ENCODE measurements at places on chromosomes 7 and 10.
A peak's percentile ranks its signal among the peaks of the same experiment; 100 is the strongest.

GRCh38 chr10:93062514-93063143 is 2.0 kb downstream of the CYP26C1 start:
- peak; percentile 48 for DNase-seq

GRCh38 chr10:95336702-95337101 is 45.9 kb upstream of the PDLIM1 start:
- DNase-seq, result no peak

GRCh38 chr7:94509887-94510581 is 425 bp downstream of the CASD1 start:
- DNase-seq, result peak; percentile 65

- DNase-seq, result no peak
These were observed 246.7 kb downstream of the FGFR2 start for GRCh38 chr10:121351540-121351939.

GRCh38 chr7:126044662-126045061 is 1115.0 kb upstream of the POT1 start:
- no peak for DNase-seq

- no peak for DNase-seq
These were observed 114.0 kb downstream of the RAB18 start for GRCh38 chr10:27618036-27618615.

- DNase-seq, result no peak
These were observed 1.1 kb downstream of the GRID1 start for GRCh38 chr10:86365346-86366032.

- no peak for DNase-seq
These were observed 909.7 kb upstream of the AUTS2 start for GRCh38 chr7:68688416-68689086.

GRCh38 chr7:123570390-123571182 is 13.0 kb upstream of the NDUFA5 start:
- no peak for DNase-seq

- DNase-seq, result no peak
These were observed 87.4 kb upstream of the FAM20C start for GRCh38 chr7:105002-105401.

DNA sequence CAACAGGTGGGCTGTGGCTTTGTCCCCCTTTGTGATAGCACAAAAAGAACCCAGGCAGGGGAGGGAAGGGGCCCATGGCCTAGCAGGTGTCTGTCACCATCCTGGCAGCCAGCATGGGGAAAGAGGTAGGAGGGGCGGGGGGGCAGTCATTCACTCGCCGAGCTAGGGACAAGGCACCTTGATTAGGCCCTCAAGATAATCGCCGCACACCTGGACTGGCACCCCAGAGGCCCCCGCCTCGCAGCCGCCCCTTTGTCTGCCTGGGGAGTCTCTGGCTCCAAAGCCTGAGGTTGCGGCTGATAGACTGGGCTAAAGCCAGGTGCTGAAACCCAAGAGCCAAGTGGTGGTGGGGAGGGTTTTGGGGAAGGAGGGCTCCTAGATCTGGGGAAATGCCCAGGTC is 151.2 kb upstream of the PCBD1 start:
- DNase-seq, result no peak

GRCh38 chr10:77600640-77601039 is 37.0 kb downstream of the KCNMA1 start:
- no peak for DNase-seq

DNA sequence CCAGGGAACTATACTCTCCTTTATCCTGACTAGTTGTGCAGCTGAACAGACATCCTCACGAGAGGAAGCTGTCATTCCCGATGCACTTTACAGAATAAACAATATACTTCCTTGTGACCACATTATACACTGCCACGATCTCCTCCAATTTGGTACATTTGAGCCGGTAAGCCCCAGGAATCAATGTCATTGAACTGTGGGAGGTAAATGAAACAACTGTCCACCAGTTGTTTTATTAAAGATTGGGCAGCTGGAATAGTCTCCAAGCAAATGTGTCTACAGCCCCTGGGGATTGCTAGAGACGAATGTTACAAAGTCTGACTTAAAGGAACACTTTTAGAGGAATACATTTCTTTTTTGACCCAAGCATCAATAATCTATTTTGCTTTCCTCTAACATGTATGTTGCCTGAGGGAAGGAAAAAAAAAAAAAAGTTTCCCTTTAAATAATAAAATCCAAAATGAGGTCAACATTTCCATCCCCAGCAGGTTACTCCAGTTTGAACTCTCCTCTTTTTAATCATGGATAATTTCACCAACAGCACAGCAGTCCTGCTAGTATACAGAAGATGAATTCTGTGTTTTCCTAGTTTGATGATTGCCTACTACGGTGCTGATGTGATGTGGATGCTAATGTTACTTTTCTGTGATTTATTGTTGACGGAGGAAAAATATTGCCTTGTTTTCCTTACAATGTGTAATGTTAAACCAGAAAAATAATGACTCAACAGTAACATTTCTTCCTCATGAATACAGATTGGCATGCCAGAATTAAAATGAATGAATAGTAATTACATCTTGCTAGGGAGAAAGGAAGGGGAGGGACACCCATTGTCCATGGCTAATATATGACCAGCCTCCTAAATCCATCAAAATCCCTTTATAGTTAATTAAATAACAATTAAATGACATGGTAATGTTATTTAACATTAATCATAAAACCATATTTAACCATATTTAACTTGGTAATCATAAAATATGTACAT is 360.9 kb downstream of the NEBL start:
- DNase-seq, result no peak

GRCh38 chr7:46558482-46559193 is 637.6 kb upstream of the IGFBP3 start:
- no peak for DNase-seq

DNA sequence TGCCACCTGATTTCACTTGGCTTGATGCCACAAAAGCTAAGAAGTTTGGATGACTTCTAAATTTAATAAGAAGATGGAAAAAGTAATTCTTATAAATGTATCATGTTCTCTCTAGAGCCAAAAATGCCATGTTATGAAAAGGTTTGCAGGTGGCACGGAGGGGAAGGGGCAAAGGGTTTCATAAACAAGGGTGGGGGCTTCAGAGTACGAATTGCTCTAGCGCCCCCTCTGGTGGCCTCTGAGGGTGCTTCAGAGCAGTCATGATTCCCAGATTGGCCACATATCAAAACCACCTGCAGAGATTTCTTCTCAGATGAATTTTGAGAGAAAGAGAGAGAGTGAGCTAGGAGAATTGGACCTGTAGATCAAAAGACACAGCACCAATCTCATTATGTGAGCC is 208.6 kb upstream of the YAE1 start:
- no peak for DNase-seq

DNA sequence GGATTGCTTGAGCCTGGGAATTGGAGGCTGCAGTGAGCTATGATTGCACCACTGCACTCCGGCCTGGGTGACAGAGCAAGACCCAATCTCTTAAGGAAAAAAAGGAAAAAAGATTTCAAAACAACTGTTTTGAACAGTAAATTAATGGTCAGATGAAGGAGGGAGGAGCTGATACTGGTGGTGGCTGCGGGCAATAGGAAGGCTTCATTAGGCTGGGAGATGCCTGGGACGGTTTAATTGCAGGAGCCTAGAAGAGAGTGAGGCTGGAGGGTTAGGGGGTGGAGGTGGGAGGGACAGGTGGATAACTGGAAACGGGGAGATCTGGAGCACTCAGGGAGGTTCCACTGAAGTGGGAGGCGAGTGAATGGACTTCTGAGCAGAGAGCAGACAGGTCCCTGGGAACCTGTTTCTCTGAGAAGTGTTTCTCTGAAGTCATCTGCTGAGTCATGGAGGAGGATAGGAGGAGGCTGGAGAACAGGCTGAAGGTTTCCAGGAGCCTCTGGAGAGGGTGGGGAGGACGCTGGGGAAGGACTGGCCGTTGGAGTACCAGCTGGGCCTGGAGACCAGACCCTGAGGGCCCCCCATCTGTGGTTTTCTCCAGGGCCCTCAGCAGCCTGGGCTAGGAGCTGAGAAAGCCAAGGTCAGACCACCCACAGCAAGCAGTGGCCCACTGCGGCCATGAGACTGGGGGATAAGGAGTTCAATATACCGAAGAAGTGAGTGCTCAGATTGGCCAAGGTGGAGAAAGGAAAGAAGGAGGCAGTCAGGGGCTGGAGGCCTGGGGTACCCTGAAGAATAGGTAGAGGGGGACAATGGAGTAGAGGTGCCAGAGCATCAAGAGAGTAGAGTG is 14.4 kb upstream of the YWHAG start:
- DNase-seq, result no peak

DNA sequence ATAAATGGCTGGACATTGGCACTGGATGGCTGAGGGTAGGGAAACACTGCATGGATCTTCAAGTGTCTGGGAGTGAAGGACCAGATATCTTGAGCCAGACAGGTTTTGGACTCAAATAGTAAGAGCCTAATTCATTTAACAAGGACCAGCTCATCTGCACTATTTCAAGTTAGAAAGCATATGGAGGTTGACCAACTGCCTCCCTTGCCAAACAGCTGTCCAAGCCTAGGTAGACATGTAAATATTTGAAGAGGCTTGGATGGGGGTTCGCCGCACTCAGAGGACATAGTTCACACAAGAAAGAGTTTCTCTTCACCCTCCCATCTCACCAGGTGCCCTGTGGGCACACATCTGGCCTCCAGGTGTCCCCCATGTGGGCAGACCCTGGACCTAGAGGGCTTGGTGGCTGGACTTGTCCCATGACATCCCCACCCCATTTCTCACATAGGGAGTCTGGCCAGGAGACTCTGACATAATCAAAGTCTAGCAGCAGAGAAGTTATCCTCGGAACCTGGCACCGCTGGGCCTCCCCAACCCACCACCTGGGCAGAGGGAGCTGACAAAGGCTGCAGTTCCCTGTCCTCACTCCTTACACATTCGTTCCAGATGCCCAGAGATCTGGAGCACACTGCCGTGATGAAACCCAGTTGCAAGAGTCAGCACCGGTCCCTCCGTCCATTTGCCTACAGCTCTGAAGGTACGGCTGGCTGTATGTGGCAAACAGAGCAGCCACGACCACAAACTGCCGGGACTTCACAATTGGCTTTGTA is 116.9 kb upstream of the GDF10 start:
- DNase-seq, result no peak

DNA sequence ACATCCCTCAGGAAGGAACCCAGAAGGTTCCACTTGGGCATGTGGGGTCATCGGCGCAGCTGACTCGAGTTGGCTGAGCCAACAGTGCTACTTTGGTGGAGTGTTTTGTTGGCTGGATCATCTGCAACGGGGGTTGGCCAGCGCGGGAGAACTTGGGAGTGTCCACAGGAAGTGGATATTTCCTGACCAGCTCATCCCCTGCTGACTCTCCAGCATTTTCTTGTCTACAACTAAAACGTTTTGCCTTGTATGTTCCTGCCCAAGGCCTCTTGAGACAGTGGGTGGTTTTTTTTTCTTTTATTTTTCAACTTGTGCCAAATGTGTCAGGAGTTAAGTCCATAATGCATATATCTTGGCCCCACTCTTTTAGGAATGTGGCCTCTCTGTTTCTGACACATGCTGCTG is 208.6 kb downstream of the ZNF365 start:
- DNase-seq, result no peak

- DNase-seq, result no peak
These were observed 97.0 kb downstream of the LRMDA start for GRCh38 chr10:75528392-75528791.

DNA sequence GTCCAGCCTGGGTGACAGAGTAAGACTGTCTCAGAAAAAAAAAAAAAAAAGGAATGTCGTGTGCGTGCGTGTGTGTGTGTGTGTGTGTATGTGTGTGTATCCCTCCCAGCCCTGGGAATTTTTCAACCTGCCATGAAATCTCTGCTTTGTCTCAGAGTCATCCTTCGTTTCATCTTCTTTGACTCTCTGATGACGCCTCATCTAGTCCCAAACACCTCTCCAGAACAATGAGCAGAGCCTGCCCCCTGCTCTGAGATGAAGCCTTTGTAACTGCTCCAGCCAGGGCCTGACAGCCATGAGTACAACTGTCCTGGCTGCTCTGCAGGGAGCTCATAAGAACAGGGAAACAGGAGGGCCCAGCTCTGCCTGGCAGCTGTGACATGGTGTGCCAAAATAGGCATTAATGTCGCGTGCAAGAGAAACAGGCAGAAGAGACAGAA is 149.5 kb downstream of the FAM107B start:
- no peak for DNase-seq

GRCh38 chr10:80149123-80149522 is 16.6 kb downstream of the PLAC9 start:
- DNase-seq, result no peak

GRCh38 chr7:21317966-21318915 is 109.6 kb upstream of the SP4 start:
- no peak for DNase-seq

GRCh38 chr7:42671627-42672026 is 240.2 kb downstream of the C7orf25 start:
- DNase-seq, result peak; percentile 3

DNA sequence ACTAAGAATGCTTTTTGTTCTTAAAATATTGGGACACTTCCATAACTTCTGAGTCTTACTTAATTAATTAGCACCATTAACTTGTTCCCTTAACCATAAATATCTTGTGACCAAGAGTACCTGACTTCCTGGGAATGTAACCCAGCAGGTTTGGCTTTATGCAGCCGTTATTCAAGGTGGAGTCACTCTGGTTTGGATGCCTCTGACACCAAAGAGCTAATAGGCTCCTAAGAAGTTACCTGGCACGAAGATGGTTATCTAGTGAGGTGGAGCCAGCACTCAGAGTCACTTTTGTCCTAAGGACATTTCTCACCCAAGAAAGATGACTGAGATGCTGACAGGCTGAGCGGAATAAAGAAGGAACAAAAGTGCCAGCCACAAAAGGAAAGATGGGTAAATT is 172.3 kb downstream of the C1GALT1 start:
- DNase-seq, result no peak

DNA sequence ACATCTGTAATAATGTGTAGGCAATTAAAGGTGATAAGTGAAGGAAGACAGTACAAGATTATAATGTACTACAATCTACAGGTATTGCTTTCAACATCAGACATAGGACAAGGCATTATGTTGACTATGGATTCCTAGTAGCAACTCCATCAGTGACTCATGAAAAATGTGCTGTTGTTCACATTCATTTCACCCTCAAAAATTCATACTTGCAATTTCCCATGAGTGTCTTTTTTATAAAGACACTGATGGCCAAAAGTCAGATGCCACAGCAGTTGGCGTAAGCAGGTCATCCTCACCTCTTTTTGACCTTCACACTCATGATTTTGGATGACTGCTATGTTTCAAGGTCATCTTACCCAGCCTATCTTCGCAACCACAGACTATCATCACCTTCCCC is 100.0 kb upstream of the AMPH start:
- DNase-seq, result no peak

DNA sequence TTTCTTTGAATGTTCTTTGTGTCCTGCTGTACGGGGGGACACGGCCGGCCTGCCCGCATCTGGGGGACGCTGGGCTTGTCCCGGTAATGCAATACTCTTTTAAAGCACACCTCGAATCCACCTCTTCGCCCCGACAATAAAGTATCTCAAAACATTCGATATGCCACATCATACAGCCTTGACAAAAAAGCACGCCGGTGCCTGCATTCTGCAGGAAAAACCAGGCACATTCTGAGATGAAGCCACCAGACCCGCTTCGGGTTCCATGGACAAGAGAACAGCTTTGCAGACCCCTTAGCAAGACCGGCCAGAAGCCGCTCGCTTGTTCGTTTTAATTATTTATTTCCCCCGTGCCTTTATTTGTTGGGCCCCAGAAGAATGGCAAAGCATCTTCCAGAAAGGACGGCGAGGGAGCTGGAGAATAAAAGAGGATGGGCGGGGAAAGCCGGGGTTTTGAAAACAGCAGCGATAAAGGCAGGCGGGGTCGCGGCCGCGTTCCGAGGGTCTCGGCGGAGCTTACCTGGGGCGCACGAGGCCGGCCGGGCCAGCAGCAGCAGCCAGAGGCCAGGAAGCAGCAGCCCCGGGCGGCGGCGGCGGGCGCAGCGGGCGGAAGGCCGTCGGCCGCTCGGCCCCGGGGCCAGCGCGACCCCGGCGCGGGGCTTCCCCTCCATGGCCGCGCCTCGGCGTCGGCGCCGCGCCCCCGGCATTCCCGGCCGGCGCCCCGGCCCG is 462 bp downstream of the KIAA1549 start:
- no peak for DNase-seq
